ENCODE measurements at places on chromosomes 3 and 15.

GRCh38 chr3:115533218-115533617, 90.1 kb upstream of the GAP43 start:
- no peak for DNase-seq

DNA sequence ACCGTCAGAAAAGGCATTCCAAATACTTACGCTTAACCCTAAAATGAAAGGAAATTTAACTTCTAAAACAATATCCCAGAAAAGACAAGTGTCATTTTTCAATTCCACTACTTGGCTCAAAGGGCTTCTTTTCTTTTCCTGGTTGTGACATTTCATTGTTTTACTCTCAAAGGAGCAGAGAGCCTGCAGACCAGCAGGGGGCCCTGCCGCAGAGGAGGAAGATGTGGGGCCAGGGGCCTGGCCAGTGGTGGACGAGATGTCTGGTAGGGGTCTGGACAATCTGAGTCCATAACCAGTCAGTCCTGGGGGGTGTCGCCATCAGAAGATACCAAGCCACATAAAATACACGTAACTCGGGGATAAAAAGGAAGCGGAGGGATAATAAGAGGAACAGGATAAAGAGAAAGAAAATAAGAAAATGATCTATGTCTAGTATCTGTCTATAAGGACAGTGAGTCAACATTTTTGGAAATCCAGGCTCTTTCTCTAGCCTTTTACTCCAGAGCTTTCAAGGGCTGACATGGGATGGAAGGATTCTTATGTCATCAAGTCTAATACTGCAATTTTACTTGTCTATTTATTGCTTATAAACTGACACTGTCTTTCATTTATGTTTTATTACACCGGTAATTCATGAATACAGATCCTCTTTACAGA, 54.2 kb upstream of the ARHGEF3 start:
- DNase-seq, result no peak

DNA sequence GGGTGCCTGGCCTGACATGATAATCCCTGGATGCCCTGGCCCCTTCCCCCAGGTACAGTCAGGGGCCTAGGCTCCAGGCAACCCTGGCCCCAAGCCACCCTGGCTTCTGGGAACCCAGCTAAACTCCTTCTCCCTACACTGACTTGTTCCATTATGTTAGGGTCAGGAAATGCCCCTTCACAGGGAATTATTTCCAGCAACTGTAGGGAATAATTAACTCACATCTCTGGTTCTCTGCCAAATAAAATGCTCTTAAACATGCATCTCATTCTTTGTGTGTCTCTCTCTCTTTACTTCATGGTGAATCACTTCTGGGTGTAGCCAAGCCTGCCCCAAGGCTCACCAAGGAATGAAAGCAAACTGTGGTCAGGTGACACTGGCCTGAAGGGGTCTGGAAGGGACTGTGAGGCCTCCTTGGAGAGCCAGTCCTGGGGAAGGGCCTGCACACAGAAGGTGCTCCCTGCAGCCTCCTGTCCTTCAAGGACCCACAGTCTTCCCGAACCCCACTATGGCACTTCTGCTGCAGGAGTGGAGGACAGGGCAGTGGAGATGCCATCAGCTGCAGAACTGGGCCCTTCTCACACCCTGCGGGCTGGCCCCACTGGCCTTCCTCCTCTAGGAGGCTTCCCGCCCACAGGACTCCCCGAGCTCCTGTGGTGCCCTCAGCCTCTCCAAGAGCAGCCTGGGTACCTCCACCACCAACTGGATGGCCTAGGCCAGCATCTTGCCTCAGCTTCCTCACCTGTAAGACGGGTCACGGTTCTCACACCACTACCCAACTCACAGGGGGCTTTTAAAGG, 17.6 kb downstream of the TKT start:
- DNase-seq, result peak; percentile 82

- DNase-seq, result no peak
Observed at GRCh38 chr3:58588030-58588614, 10.9 kb upstream of the FAM107A start.

DNA sequence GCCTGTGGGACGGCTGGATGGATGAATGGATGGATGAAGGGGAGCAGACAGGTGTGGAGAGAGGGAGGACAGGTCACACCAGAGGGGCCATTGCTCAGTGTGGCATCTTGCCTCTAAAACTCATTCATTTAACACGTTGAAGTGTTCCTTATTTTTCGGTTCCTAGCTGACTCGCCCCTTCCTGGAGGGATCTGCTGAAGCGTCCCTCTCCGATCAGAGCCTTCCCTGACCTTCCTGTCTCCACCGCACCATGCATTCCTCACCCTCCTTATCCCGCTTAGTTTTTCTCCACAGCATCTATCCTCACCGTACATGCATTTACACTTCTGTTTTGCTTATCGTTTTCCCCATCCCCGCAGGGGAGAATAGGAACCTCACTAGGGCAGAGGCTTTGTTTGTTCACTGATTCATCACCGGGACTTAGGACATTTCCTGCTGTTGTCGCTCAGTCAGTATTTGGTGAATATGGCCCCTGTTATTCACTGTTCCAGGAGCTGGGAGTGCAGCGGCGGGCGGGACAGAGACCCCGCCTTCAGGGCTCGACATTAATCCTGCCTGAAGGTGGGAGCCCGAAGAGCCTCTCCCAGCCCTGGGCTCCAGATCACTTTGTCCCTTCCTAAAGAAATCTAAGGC, 32.0 kb downstream of the FOXL2 start:
- DNase-seq, result no peak

DNA sequence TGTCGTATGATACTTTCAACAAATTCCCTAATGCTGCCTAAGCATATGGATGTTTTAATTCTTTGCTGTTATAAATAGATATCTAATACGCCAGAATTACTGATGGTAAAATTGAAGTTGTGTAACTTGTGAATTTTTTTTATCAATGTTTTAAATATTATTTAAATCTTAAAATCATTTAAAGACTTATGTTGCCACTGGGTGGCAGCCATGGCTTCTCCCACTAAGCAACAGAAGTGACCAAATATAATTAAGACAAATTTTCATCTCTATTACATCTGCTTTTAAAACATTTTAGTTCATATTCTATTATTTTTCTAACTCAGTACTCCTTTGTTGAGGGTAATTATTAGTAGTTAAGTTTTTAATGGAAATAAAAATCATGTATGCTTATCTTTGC, 8.1 kb upstream of the IL20RB start:
- no peak for DNase-seq

- DNase-seq, result no peak
Observed at GRCh38 chr3:65531499-65531898, 507.2 kb downstream of the MAGI1 start.

- DNase-seq, result no peak
Observed at GRCh38 chr15:62105266-62105665, 38.5 kb downstream of the C2CD4A start.

- no peak for DNase-seq
Observed at GRCh38 chr15:87863152-87863551, 393.4 kb downstream of the NTRK3 start.

DNA sequence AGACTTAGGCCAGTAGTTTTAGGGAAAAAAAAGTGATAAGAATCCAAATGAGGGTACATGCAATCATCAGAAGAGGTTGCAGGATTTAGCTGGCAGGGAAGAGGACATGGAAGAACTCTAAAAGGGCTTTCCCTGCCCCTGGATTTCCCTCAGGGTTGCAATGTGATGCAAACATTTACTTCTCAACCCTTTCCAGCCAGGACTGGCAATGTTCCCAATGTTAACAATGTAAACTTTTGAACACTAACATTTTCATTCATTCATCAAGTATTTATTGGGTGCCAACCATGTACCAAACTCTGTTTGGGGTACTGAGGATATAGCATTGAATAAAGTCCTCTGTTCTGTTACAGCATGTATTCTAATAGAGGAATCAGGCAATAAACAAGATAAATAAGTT, 349.4 kb upstream of the LRRC3B start:
- no peak for DNase-seq

- no peak for DNase-seq
Observed at GRCh38 chr15:63043335-63044076, 959 bp downstream of the TPM1 start.

DNA sequence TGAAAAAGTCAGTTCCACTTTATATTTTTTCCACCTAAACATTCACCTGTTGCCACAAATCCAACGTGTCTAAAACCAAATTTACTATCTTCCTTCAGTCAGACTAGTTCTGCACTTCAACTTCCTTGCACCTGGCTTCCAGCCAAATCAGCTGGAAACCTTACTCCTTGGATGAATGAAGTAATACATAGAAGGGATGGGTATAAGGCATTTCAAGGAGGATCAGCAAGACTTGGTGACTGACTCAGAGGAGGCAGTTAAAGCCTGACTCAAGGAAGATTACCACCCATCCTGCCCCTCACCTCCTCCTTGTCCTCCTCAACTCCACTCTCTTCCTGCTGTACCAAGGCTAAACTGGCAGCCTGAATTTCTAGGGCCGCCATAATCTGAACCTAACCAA, 37.1 kb downstream of the QTRT2 start:
- DNase-seq, result no peak

DNA sequence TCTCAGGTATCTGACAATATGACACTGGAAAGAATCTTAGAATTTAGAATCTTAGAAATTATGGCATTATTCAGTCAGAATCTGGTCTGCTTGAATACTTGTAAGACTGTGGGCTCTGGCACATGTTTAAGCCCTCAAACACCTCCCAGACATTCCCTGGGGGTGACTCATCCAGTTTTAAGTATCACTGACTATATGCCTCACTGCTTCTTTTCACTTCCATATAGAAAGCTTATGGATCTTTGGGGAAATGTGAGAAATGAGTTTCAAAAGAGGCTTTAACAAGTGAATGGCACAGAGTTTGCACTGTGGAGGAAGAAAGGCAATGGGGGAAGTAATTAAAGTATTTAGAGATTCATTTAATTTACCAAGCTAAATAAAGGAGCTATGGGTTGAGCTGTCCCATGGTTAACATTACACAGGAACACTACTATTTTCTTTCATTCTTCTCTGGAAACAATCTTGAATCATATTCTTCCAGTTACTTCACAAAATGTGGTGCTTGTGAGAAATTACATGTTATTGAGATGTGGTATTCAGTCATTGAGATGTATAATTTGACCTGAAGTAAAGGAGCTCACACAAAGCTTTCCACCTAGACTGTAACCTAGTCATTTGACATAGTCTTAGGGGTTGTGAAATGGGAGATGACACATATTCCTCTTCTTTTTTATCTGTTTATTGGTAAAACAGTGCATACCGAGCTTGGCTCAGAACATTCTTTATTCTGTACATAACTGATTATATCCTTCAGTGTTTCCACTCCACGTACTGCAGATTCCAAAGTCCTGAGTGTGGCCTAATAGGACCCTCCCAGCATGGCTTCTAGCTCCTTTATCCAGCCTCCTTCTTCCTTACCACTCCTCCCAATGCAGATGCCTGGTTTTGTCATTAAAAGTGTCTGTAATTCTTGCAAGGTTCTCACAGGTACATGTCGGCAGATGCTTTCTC, 544.6 kb upstream of the NECTIN3 start:
- DNase-seq, result peak; percentile 90

DNA sequence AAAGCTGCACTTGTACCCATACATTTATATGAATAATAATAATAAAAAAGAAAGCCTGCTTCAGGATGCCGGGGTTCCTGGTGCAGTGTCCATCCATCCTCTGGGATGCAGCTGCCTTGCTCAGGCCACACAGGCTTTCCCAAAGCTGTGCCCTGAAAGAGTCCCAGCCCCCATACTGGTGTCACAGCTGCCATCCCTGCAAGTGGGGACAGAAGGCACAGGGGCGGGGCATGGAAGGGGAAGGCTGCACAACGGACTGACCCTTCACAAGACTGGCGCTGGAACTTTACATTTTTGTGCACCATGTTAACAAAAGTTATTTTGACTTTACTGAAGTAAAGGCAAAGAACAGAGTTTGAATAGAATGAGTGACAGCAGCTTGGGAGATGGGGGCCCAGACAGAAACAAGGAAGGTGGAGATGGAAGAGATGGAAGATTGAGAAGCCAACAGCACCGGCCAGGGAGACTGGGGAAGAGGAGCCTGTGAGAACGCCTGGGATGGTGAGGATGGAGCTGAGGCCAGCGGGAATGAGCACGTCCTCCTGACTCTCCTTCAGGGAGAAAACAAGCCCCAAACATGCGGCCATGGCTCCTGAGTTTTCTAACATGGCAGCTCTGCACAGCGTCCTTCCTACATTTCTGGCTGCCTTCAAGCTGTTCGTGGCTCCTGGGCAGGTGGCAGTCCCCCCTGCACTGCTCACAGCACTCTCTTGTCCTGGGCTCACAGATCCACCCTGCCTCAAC, 73.1 kb downstream of the ABTB1 start:
- no peak for DNase-seq

- no peak for DNase-seq
Observed at GRCh38 chr3:1190569-1190968, 97.7 kb downstream of the CNTN6 start.

GRCh38 chr15:39695793-39696192, 86.8 kb downstream of the FSIP1 start:
- no peak for DNase-seq

DNA sequence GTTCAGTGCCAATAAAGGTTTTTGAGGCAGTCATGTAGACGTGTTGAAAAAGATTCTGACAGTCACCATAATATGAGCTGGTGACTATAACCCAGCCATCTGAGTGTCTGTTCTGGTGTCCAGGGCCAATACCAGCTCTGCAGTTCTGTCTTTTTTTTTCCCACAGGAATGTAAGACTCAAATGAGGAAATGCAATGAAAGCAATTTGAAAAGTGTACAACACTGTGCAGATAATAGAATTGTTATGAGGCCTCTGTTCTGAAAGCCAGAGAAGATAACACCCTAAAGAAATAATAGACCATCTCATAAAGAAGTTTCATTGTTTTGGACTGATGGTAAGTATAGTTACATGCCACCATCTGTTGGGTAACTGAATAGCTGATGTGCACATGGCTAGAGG, 57.1 kb downstream of the CLDN1 start:
- no peak for DNase-seq
